ENCODE measurements at places on chromosomes 13 and 19. TPM values are rescaled to one million over a fixed set of nuclear protein-coding genes. Genes with fewer than 3 reads are reported as not detected.

Gene PEPD
- total RNA-seq: 32.6 TPM

Gene ZNF708
- total RNA-seq: 22.8 TPM

Gene ZNF69
- 9.8 TPM for total RNA-seq

Gene ZNF773
- 34.7 TPM for total RNA-seq

Gene EXOC3L2
- total RNA-seq: 4.0 TPM

Gene ELSPBP1
- not detected for total RNA-seq

Gene PSG1
- not detected for total RNA-seq

Gene CPB2
- not detected for total RNA-seq

Gene PTGIR
- total RNA-seq: 4.5 TPM

Gene RETN
- 1.5 TPM for total RNA-seq

Gene ZNF626
- total RNA-seq: 25.1 TPM

Gene EFNA2
- not detected for total RNA-seq

Gene MCF2L
- 60.7 TPM for total RNA-seq

Gene PSG3
- not detected for total RNA-seq

Gene NANOS3
- not detected for total RNA-seq

Gene RFPL4A
- 2.5 TPM for total RNA-seq

Gene NKPD1
- 1.2 TPM for total RNA-seq

Gene SHC2
- total RNA-seq: 18.3 TPM

Gene NANOS2
- not detected for total RNA-seq

Gene PGLYRP1
- total RNA-seq: 0.82 TPM

Gene ALG11
- total RNA-seq: 31.7 TPM

Gene PCDH17
- total RNA-seq: 12.1 TPM

Gene DNAAF3
- 0.51 TPM for total RNA-seq

Gene ZNF43
- total RNA-seq: 13.0 TPM

Gene ZNF836
- total RNA-seq: 10.6 TPM

Gene DOCK9
- 143 TPM for total RNA-seq

Gene ZNF730
- 8.6 TPM for total RNA-seq

Gene TNFRSF19
- total RNA-seq: 34.4 TPM

Gene ZNF222
- 3.2 TPM for total RNA-seq

Gene MRPL57
- total RNA-seq: 20.1 TPM

Gene APLP1
- total RNA-seq: 6.3 TPM

Gene TMEM86B
- 0.72 TPM for total RNA-seq

Gene PRR22
- not detected for total RNA-seq

Gene IFNL1
- not detected for total RNA-seq

Gene TECR
- total RNA-seq: 74.2 TPM

Gene LGALS4
- not detected for total RNA-seq

Gene DLL3
- total RNA-seq: not detected

Gene VMAC
- total RNA-seq: 5.1 TPM

Gene CDX2
- total RNA-seq: not detected

Gene MIDN
- 26.7 TPM for total RNA-seq

Gene WDR87
- total RNA-seq: not detected

All from tongue (tissue), 3 donors.